KBM-7 (cell line): ENCODE measurements at places on chromosomes 2 and 18.

DNA sequence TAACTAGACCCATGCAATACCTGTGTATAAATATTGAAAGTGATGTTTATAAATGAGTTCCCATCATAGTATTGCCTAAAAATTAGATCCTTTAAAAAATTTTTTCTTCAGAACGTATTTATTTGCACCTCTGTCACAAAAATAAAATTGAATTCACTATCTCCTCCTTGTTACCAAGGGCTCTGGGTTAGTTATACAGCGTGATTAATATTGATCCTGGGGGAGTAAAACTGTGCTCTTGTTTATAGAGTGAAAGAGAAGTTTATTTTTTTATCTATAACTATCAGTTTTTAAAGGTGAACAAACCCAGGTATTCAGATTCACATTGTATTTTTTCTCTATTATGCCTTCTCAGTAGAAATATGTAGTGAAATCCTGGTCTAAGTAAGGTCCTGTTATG, 458.5 kb downstream of the CPS1 start:
- DNase-seq = no peak

DNA sequence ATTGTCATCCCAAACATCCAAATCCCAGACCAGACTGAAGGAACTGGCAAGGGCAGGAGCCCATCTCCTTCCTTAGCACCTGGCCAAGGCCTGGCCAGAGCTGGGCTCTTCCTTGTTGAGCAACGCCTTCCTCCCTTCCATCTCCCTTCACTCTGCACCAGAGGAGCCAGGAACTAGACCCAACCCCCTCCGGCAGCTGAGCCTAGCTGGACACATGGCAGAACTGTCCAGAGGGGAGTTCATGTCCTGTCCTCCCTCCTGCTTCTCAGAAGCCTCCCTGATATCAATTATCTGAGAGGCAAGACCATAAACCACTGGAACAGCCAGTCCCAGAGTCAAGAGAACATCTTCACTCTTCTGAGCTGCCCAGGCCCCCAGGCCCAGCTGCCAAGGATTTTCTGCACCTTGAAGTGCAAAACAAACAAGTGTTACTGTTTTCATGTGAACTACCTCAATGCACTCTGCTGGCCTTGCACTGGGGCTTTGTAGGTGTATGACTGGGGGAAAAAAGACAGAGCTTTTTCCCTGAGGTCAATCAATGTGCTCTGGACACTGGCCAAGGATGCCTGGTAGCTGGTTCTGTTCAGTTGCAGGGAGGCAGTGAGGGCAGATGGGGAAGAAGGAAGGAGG, 107.6 kb upstream of the MSH6 start:
- no peak for DNase-seq

- DNase-seq = no peak
Observed at GRCh38 chr2:109387221-109387735, 226.5 kb downstream of the SEPTIN10 start.

DNA sequence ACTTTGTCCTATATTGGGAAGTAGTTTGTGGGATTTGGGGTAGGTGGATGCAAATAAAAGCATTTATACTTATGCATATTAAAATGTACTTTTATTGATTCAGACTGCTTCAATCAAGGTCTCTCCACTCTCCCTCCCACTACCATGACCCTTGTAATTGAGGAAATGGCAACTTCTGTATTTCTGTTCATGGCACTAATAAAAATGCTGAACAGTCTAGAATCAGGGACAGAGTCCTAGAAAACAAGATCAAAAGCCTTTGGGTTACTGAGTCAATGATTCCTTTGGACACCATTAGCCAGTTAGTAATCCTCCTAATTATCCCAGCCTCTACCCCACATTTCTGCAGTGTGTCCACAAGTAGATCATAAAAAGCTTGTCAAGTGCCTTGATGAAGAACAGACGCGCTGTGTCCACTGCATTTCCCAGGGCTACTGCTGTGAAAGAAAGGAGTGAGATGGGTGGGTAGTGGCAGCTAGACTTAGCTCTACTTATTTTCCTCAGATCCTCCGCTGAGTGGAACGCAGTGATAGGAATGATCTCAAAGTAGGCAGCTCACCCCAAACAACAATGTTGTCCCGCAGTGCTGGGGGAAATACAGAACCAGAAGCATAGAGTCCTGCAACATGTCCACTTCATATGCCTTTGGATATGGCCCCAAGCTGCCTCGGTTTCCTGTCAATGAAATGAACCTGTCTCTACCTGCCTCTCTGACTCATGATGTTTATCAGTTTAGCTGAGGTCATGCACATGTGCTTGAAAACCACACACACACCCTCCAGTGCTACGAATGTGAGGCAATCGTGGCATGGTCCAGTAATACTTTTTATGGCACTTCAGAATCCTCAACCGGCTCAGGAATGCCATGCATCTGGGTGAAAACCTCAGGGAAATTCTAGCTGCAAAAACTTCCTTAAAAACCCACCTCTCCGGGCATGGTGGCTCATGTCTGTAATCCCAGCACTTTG, 115.5 kb downstream of the COL6A3 start:
- DNase-seq = no peak

DNA sequence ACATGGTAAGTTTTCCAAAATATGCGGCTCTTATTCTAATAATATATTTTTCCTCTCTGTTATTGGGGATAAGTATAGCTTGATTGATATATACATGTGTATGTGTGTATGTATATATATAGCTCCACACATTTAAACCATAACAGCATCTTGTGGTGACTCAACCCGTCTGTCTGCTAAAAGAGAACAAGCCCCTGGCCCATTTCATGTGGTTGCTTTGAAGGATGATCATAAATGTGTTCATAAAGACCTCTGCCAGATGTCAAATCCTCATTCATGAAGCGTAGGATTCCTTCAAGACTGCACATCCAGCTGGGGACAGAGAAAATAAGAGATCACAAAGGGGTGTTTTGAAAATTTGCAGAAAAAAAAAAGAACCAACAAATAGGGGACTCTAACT, 79.3 kb downstream of the RHOB start:
- no peak for DNase-seq

DNA sequence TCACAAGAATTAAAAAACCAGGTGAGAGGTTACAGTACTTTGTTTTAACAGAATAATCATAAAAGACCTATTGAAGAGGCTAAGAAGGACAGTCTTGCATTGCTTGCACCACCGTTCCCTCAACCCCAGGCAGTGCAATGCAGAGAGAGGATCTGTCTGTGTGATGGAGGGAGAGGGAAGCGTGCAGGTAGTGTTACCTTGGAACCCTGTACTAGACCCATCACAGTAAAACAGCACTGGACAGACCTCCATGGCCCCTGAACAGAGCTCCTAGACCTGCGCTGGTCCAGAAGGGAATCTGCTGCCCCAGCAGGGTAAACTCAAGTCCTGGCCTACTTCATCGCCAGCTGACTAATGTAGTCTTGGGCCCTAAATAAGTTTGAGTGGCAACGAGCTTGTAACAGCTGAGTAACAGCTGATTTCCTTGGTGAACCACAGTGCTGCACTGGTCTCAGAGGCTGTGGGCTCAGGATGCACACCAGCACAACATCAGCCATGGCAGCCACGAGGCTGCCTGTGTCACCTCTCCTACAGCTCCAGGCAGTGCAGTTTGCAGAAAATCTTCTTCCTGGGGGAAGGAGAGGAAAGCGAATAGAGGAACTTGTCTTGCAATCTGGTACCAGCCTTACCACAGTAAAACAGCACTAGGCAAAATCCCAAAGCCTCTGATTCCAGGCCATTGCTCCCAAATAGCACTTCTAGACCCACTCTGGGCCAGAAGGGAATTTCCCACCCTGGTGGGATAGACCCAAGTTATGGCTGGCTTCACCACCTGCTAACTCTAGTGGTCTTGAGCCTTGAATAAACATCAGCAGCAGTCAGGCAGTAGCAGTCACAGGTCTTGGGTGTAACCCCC, 417.2 kb downstream of the CDH7 start:
- no peak for DNase-seq

DNA sequence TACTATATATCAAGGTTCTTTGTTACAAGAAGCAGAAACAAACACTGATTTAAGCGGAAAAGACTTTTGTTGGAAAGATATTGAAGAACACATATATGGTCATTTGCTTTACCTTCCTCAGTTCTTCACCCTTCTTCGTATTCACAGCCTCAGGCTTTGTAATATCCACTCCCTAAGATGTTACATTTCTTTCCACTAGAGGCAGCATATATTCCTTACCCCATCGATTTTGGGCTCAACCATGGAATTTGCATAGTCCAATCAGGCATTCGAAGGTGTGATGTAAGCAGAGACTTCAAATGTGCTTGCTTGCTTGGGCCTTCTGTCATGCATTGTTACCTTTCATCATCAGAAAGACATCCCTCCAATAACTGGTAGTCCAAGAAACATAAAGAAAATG, 287.4 kb downstream of the PID1 start:
- no peak for DNase-seq

DNA sequence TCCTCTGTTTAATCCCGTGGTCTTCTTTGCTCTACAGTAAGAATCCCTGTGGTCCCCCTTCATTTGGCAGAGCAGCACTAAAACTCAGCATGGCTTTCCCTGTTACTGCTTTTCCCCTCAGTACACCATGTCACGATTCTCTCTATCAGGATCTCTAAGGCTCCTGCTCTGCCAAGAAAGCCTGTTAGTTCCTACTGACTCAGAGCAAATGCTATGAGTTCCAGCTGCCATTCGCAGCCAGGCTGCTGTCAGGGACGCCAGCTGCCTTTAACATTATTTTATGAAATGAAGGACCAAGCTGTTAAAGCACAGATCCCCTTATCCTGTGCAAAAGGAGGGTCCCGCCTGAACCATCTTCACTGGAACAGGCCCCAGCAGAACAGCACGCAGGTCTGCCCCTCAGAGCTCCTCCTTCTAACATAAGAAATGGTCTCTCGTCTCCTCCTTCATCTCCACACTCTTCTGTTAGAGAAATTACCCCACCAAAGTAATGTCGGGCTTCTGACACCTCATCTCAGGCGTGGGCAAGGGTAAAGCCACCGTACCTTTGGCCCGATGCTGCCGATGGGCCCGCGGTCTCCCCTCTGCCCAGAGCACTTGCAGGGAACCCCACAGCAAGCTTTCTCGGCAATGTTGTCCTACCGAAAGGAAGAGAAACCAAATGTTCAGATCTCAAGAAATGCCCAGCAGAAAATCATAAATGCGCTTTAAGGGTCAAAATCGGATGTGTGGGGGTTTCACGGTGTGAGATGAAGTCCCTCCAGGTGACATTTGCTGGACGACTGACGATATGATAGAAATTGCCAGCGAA, 52.6 kb downstream of the COL6A3 start:
- DNase-seq = no peak

- DNase-seq = no peak
Observed at GRCh38 chr2:98868548-98869271, 67.3 kb downstream of the CRACDL start.

DNA sequence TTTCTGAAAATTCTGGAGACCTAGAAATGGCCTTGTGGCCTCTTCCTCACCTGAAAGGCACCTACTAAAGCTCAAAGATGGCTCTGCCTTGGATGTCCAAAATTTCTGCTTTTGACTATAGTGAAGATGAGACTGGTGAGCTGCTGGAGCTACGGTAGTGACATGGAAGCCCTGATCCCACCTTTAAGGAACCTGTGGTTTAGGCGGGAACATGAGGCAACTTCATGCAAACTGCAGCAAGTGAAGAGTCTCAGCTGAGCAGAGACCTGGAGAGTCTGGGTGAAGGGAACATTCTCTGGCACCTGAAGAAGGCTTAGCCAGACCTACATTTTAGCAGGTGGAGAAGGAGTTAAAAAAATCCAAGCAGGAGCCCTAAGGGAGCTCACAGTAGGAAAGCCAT, 40.0 kb downstream of the GORASP2 start:
- DNase-seq = no peak

DNA sequence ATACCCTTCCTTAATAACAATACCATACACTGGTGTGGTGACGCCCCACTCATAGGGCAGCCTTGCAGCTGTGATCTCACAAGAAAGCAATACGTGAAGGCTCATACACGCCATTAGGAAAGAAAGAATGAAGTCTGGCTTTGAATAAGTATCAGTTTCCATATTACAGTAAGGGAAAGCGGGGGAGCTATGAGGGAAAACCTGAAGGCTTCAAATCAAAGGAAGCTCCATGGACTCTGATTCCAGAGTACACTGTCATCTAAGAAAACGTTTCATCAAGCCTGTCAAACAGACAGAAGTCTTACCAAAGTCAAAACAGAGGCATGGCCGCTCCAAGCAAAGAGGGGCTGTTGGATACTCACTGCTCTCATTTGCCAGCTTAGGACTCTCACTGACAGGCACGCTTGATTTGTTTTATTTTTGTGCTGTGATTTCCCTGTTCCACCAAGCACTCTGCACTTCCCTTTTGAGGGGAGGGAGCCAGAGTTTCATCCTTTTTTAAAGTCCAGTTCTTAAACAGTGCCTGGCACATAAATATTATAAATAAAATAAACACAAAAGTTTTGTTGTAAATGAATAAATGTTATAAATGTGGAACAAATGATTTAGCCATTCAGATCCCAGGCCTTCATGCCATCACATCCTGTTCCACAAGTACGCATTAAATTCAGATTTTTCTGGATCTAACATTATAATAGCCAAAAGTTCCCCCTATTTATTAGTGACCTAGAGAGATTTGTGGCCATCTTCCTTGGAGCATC, 221.2 kb downstream of the PIEZO2 start:
- no peak for DNase-seq

- no peak for DNase-seq
Observed at GRCh38 chr18:46385124-46385523, 271.9 kb downstream of the LOXHD1 start.

DNA sequence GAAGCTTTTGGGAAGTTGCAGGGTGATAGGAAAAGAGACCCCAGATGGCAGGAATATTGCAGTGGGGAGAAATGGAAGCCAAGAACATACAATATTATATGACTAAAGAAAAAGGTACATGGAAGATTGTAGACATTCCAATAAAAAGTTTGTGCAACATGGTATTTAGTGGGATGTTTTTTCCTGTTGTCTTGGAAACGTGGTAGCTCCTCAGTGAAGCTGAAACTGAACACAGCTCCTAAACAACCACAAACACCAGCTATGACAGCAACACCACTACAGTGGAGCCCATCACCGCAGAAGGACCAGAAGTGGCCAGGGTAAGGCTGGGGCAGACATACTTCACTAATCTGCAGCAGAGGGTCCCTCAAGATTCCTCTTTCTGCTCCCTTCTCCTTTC, 246.8 kb downstream of the CDH20 start:
- DNase-seq = no peak

GRCh38 chr2:154537843-154538450, 160.5 kb upstream of the KCNJ3 start:
- no peak for DNase-seq

GRCh38 chr2:85790499-85791188, 36.9 kb downstream of the ATOH8 start:
- peak; percentile 87 for DNase-seq

- DNase-seq = no peak
Observed at GRCh38 chr2:212535996-212536816, 2.4 kb downstream of the ERBB4 start.

GRCh38 chr2:169361706-169362117, 622 bp downstream of the LRP2 start:
- DNase-seq = peak; percentile 23

DNA sequence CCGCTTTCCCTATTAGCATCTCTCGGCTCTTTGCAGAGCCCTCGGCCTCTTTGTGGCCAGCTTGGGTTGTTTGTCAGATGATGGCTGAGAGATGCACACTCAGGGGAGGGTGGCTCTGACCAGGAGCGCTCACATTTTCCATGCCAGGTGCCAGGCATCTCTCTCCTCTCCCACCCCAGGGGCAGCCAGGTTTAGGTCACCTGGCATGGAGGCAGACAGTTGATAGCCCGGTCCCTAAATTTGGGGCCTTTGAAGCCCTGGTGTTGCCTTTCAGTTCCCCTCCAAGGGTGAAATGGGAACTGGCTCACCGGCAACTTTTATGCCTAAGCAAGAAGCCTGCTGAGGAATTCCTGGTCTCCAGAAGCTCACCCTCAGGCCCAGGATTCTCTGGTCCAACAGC, 19.1 kb downstream of the LBH start:
- no peak for DNase-seq

GRCh38 chr2:216922175-216922780, 62.4 kb upstream of the TNP1 start:
- no peak for DNase-seq
